NCI-H446 (cell line): ENCODE measurements at places on chromosomes 16 and 17.

- no peak for DNase-seq
Measured at GRCh38 chr17:39243155-39243554, 17.4 kb upstream of the STAC2 start.

GRCh38 chr17:65523411-65523810, 38.0 kb downstream of the AXIN2 start:
- no peak for DNase-seq

DNA sequence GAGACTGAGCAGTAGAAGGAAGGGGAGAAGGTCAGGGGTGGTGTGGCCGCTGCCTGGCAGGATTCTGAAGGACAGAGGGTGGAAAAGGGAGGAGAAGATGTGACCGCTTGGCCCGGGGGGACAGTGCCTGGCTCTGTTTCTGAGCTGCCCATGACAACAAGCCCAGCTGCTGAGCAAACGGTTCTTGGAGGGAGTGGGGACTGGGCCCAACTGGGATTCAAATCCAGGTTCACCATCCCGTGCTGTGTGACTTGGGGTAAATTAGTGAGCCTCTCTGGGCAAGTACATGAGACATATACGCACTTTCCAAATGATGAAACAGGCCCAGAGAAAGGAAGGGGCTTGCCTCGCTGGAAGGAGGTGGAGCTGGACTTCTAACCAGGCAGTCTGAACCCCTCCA, 23.3 kb downstream of the SEC14L5 start:
- DNase-seq, result no peak

- no peak for DNase-seq
Measured at GRCh38 chr17:37829592-37830123, 84.8 kb upstream of the HNF1B start.

GRCh38 chr17:55301521-55302406, 37.0 kb downstream of the HLF start:
- no peak for DNase-seq

DNA sequence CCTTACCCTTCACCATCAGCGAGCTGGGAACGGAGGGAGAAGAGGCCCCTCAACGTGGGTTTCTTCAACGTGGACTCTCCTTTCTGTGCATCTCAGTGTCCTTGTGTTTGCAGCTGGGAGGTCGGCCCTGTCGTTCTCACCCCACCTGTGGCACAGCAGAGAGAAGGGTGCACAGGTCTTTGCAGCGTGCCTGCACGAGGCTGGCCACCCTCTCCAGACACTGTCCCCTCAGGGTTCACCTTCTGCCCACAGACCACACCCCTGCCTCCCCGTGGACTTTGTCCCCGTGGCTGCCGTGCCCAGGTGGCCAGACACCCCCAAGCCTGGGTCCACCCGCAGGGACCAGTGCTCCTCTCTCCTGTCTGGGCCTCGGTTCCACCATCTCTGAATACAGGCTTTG, 7.3 kb upstream of the WDR45B start:
- DNase-seq, result no peak

DNA sequence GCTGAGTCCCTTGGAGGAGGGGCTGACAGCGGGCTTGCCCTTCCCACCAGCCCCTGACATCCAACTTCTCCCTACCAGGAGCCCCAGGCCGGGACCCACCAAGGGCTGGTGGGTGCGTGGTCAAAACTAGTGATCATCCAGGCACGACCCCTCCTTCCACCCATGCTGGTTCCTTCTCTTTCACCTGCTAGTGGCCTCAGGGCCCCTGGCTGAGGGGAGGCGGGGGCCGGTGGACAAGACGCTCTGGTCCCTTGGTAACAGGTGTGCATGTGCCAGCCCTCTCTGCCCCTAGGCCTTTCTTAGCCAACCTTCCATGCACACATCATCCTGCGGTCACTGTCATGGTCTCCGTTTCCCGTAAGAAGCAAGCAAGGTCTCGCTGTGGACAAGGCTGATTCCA, 8.4 kb downstream of the ZNF213 start:
- DNase-seq, result no peak

GRCh38 chr17:39618956-39619785, 7.6 kb upstream of the PPP1R1B start:
- DNase-seq, result no peak

DNA sequence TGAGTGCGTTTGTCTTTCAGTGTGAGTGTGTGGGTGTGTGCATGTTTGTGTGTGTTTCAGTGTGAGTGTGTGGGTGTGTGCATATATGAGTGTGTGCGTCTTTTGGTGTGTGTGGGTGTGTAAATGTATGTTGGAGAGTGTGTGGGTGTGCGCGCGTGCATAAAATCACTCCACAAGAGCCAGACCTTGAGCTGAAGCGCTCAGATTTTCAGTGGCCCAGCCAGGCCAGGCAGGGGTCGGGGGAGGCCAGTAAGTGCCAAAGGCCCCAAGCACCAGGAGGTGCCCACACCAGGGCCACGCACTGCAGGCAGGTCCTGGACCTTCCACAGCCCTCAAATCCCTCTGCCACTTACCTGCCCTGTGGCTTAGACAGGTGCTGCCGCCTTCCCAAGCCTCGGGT, 184.0 kb downstream of the SOX9 start:
- no peak for DNase-seq

DNA sequence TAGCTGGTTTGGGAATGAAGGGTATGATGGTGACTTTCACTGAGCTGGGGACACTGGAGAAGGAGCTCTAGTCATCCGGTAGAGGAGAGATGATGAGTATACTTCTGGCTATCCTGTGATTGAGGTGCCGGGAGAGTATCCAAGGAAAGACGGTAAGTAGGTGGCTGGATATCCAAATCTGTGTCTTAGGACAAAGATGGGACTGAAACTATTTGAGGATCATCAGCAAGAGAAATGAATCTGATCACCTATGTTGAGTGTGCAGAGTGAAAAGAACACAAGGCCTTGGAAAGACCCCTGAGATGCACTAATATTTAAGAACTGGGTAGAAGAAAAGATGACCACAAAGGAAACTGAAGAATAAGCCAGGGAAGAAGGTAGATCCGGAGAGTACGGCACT, 1.0 kb downstream of the NACA2 start:
- DNase-seq, result no peak

DNA sequence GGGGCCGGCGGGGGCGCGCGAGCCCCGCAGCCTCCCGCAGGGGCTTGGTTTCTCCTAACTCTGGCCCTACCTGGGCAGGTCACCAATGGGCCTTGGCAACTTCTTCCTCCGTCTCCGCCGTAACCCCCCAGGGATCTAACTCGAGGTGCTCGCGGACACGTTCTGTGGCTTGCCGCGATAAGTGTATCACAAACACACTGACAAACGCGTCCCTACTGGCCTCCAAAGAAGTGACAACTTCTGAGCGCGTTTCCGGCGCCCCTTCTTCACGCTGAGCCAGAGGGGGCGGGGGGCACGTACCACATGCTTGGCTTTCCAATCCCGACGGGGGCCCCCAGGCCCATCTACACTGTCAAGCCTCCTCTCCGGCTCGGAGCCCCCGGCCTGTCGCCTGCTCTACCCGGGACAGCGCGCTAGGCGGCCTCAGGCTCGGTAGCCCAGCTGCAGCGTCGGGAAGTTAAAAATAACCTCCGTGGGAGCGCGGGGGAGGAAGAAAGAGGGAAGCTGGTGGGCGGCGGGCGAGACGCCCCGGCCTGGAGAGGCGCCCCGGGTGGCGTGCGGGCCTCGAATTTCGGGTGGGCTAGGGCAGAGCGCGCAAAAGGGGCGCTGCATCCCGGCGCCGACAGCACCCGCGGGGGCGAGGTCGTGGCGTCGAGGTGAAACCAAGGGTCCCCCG, 725 bp upstream of the SPHK1 start:
- no peak for DNase-seq

- no peak for DNase-seq
Measured at GRCh38 chr16:75750528-75750927, 24.2 kb upstream of the CPHXL start.

DNA sequence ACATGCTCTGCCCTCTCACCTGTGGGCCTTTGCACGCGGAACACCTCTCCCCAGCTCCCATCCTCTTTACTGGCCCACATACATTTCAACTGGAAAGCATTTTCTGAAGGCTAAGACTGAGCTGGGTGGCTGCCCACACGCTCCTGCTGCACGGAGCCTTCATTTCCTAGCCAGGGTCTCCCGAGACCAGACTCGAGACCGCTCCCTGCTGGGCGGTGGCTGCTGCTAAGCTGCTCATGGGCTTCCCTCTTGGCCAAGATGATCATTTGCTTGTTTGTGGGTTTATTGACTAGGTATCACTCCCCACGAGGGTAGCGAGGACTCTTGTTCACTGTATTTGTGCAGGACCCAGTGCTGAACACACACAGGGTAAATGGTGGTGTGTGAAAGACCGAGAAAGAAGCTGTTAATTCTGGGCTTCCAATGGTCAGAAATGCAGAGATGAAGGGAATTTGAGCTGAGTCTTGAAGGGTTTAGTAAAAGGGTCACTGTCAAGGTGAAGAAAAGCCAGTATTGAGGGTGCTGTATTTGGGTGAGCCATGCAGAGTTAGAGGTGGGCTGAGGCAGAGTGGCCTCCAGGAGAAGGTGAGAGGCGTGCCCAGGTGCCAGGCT, 907 bp downstream of the TRAPPC2L start:
- peak; percentile 2 for DNase-seq

GRCh38 chr17:78448356-78448993, 70.0 kb downstream of the PGS1 start:
- DNase-seq, result no peak

DNA sequence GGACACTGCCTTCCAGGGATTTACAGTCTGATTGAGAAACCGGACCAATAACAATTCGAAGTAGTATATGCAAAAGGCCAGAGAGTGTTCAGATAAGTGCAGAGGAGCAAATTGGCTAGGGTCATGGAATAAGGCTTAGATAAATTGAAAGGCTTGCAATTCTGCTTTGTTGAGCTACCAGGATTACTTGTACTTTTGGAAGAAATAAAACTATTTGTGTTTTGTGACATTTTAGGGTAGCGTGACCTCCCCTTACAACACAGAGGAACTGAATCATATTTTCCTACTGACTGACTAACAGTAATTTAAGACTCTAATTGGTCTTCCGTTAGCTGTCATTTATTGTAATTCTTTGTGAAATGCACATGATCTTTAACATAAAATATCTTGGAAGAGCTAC, 104.7 kb downstream of the PITPNC1 start:
- DNase-seq, result no peak

GRCh38 chr16:19062706-19063105, 4.7 kb upstream of the COQ7 start:
- no peak for DNase-seq

DNA sequence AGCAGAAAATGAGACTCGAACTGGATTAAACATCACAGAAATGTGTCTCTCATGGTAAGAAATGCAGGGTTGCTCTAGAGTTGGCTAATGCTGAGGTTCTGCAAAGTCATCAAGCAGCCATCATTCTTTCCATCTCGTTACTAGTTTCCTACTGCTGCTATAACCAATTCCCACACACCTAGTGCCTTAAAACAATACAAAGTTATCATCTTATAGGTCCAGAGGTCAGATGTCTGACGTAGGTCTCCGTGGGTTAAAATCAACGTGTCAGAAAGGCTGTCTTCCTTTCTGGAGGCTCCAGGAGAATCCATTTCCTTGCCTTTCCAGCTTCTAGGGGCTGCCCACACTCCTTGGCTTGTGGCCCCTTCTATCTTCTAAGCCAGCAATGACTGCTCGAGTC, 118.6 kb downstream of the STX8 start:
- no peak for DNase-seq

DNA sequence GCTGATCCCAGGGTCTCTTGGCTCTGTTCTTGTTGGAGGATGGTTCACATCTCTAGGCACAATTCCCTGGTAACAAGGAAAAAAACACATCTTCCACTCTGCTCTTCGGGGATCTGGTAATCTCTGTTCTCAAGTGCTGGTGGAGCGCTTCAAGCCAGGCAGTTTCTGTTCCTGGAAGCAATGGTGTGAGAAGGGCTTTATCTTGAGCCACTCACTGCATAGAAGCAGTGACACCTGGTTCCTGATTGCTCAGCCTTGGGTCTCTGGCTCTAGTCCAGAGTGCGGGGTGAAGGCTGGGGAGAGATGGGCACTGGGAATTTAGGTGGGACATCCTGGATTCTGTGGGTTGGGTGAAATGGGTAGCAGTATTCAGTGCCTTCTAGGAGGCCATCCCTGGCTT, 14.1 kb downstream of the AKAP1 start:
- DNase-seq, result no peak

GRCh38 chr16:12091569-12092543, 115.3 kb downstream of the SNX29 start:
- no peak for DNase-seq

DNA sequence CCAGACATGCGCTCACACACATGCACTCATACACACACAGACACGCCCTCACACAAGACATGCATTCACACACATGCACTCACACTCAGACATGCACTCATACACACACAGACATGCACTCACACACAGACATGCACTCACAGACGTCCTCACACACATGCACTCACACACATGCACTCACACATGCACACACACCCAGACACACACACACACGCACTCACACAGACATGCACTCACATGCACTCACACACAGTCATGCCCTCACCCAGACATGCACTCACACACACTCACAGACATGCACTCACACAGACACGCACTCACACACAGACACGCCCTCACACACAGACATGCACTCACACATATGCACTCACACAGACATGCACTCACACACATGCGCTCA, 2.1 kb upstream of the ZNF469 start:
- DNase-seq, result no peak

GRCh38 chr17:6786618-6787017, 10.6 kb downstream of the FBXO39 start:
- no peak for DNase-seq

GRCh38 chr17:5913032-5913531, 157.1 kb upstream of the WSCD1 start:
- DNase-seq, result no peak

- no peak for DNase-seq
Measured at GRCh38 chr16:51236583-51236982, 85.5 kb upstream of the SALL1 start.

DNA sequence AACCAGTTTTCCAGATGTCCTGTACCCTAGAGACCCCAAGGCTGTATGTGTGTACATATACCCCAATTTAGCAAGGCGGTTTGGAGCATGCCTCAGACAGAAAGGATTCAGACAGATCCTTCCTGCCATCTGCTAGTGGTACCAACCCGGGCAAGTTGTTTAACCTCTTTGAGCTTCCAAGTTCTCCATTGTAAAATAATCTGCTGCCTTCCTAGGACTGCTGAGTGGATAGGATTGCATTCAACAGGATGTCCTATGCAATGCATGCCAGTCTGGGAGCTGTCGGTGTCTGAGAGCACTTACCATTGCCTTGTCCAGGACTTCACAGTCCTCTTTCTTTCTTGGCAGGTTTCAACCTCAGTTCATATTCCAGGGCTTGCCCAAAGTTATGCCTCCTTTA, 1.9 kb downstream of the CDH13 start:
- no peak for DNase-seq

GRCh38 chr17:39139161-39139511, 12.3 kb downstream of the PLXDC1 start:
- no peak for DNase-seq

DNA sequence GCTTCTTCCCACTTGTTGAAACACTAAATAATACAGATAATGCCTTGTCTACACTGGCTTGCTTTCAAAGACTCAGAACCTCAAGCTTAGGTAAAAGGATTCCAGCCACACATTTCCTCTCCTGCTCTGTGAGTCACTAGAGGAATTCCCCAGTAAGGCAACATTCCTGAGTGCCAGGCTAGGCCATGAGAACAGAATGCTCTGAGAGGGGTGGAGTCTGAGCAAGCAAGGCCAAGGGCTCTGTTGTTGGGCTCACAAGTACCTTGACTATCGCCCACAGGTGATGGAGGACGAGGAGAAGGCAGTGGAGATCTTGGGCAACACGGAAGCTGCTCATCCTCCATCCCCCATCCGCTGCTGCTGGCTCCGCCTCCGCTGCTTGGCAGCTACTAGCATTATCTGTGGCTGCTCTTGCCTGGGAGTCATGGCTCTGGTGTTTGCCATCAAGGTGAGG, 6.7 kb upstream of the PHKG2 start:
- DNase-seq, result no peak

- DNase-seq, result peak; percentile 62
Measured at GRCh38 chr17:55348749-55349354, 72.8 kb downstream of the MMD start.
